ENCODE measurements at places on chromosomes 12 and 14.

DNA sequence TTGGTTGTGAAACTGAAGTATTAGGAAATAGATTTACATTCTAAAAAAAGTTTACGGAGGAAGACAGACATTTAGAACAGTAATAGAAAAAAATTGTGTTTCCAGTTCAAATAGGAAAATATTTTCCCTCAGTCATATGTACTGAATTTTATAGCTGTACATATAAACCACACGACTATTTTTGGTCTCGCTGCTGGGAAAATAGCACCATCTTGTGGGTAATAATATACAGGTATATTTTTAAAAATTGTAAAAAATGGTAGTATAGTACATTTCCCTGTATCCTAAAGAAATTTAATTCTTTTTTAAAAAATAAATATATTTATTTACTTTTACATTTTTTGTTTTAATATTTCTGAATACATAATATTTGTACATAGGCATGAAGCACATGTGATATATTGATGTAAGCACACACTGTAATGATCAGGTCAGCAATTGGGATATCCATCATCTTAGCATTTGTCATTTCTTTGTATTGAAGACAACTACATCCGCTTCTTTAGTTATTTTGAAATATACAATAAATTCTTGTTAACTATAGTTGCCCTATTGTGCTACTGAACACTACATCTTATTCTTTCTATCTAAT lies 168.6 kb downstream of the ALX1 start:
- no peak for DNase-seq

GRCh38 chr12:2244013-2244861 lies 191.4 kb downstream of the CACNA1C start:
- DNase-seq, result no peak

GRCh38 chr12:81956468-81956860 lies 197.3 kb upstream of the PPFIA2 start:
- no peak for DNase-seq

DNA sequence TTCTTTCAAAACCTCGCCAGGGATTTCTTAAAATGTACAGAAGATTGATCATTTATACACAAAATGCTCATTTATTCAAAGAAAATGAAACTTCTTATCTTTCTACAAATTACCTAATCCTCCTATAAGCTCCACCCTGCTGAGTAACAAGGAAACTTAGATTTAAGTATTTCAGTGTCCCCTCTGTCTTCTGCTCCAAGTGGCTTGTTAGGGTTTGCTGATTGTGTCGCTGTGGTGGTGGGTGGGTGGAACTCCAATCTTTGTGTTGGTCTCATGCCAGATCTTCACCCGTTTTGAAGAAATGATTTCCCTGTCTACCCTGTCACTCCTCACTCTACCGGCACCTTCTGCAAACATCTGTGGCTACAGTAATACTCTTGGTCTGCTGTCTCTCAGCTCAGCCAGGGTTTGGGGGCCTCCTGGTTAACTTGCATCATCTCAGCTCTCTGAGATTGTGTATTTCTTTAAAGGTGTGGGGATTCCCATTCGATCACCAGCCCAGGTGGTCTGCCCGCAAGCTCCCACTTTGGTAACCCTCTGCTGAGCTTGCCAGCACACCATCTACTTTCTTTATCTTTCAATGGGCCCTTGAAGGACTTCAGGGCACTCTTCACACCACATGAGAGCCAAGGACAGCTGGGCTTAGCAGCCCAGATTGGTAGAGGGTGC lies 73.8 kb downstream of the DRAM1 start:
- DNase-seq, result no peak

DNA sequence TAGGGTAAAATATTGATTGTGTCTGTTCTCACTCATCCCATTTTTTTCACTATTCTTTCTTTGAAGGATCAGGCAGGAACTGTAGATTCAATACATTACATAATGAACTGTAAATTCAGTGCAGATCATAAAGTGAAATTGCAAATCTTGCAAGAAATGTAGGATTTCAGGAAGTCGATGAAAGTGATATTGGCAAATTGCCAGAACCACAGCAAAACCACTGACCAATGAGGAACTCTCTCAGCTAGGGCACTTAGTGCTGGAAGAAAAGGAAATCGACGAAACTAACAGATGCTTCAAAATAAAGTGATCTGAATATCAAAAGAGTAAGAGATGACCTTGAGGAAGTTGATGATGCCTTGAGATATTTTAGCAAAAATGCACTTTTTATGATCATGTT lies 157.6 kb downstream of the AACS start:
- DNase-seq, result no peak

DNA sequence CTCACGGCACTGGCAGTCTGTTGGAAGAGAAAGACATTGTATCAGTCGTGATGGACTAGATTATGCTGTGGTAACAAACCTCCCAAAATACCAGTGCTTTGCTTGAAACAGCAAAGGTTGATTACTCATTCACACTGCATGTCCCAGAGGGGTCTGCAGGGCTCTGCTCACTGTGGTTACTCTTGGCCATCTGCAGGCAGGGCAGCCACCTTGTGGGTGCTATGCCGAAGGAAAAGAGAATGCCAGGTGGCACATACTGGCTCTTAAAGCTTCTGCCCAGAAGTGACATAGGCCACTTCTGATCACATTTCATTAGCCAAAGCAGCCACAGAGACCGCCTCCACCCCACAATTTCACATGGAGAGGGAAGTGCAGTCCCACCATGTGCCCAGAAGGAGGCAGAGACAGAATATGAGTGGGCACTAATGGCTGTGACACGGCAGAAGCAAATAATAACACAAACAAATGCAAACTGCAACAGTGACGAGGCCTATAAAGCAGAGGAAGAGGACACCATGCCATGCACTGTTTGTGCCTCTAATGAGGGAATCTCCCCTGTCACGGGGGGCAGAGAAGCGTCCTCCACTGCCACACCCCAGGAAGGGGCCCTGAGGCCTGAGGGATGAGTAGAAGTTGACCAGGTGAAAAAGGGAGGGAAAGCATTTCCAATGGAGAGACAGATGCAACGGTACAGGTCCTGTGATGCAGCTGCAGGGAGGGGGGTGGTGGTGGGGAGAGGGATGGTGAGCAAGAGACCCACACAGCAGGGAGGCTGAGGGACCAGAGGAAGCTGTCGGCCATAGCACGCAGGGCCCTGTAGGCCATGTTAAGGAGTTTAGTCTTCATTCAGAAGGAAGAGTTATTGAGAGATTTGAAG lies 51.7 kb upstream of the KICS2 start:
- DNase-seq, result no peak

DNA sequence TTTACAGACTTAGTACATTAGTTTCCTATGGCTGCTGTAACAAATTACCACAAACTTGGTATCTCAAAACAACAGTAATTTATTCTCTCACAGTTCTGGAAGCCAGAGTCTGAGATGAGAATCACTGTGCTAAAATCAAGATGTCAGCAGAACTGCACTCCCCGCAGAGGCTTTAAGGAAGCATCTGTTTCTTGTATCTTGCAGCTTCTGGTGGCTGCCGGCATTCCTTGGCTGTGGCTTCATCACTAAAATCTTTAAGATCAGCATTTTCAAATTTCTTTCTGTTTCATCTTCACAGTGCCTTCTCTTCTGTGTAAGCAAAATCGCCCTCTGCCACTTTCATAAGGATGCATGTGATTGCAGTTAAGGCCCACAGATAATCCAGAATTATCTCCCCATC lies 9.4 kb downstream of the STON2 start:
- DNase-seq, result no peak

DNA sequence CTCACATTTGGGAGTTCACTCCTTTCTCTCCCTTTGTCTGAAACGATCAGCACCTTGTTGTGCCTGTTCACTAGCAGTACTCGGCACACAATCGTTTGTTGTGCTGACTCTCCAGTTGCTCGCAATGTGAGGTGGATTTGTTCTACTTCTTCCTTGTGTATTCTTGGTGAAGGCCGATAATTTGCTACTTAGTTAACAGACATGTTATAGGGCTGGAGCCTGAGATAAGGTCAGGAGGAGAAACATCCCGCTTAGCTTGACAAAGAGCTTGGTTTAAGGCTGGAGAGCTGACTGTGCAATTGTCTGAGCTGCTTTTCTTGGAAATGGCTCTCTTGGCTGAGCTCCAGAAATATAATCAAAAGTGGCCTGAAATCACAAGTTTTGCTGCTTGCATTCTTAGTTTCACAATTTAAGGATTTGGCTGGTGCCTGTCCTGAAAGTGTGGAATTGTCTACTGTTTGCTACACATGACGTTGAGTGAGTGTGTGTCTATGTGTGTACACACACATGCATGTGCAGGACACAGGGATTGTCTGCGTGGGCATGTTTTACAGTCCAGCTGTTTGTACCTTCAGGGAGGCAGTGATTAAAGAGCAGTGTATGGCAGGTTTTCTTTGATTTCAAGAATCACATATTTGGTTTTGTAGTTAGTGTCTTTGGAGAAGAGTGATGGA lies 77.7 kb downstream of the ARF6 start:
- no peak for DNase-seq

GRCh38 chr12:94078138-94078723 lies 70.1 kb upstream of the PLXNC1 start:
- no peak for DNase-seq

- DNase-seq, result no peak
Observed at GRCh38 chr12:108947097-108947496, 67.2 kb downstream of the DAO start.

DNA sequence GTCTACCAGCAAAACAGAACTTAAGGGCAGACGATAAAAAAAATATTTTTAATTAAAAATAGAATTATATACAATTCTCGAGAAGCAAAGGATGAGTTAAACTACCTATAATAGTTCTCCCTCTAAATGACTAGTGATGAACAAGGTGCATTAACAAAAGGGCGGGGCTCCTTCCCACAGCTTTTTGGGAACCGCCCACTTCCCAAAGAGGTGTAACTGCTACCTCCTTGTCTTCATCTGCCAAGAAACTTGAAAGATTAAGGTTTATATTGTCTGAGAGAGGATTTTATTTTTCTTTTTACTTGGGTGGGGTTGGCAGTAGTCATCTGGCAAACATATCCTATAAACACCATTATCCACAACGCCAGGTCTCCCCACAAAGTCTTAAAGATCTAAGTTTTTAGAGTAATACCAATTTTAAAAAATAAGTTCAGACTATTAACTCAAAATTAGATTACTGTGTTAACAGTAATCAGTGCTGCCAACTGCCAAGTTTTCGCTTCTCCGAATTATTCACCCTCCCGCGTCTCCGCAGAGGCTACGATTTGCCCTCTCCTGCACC lies 938 bp downstream of the RALGAPA1 start:
- DNase-seq, result no peak

GRCh38 chr12:122155705-122156104 lies 18.3 kb downstream of the IL31 start:
- no peak for DNase-seq

GRCh38 chr12:24379861-24380521 lies 430.5 kb upstream of the SOX5 start:
- no peak for DNase-seq

GRCh38 chr12:116426391-116427136 lies 132.6 kb upstream of the MAP1LC3B2 start:
- no peak for DNase-seq

DNA sequence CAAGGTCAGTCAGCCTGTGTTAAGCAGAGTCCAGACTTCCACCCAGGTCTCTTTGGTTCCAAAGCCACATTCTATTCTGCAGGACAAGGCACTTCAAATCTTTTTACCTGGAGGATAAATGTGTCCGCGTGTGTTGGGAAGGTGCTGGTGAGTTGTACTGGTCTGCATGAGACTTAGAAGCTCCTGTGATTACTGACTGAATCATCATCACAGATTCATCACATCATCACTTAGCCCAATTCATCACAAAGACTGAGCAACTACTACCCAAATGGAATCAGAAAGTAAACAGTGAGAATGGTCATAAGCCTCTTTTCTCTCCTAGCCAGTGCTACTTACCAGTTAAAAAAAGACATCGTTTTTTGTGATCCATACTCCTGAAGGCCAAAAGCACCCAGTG lies 5.3 kb downstream of the SLC15A5 start:
- no peak for DNase-seq

- DNase-seq, result no peak
Observed at GRCh38 chr14:63650256-63650952, 8.7 kb upstream of the WDR89 start.

DNA sequence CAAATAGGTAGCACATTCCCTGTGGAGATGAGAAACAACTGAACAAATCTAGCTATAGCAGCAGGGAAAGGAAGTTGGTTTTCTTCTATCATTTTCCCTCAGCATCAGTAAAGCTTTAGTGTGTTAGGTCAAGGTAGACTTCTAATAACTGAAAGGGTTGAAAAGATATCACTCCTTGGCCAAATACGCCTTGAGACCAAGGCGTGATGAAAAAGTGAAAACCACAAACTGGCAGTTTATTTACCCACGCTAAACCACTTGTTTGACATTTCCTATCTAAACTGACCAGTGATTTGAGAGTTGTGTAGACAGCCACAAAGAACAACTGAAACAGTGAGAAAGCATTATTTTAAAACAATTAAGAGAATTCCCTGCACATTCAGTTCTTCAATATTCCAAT lies 99.6 kb upstream of the SOX5 start:
- no peak for DNase-seq

- DNase-seq, result no peak
Observed at GRCh38 chr12:85283560-85283959, 3.5 kb downstream of the ALX1 start.

DNA sequence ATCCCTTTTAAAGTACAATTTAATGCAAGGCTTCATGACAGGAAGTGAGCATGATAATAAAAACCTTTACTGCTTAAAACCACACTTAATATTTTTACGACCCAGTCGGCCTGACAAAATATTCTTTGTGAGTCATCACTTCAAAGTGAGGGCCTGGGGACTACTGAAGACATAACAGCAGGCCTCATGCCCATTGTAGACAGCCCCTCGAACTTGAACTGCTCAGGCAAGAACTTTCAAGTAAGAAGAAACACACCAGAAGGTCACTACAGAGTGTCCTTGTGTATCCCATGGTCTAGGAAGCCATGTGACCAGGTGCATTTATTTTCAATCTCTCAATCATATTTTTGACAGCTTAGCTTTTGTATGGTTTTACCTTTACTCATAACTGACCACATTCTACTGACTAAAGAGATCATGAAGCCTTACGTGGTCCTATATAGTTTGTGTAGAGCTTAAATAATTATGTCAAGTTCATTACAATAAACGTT lies 61.4 kb upstream of the MANSC4 start:
- no peak for DNase-seq

- no peak for DNase-seq
Observed at GRCh38 chr12:96015672-96016071, 19.5 kb upstream of the HAL start.

All from T-helper 9 cell (primary cell).